ENCODE measurements at places on chromosomes 12 and 14.

GRCh38 chr14:55572578-55572977 lies 7.4 kb upstream of the KTN1 start:
- DNase-seq: no peak

DNA sequence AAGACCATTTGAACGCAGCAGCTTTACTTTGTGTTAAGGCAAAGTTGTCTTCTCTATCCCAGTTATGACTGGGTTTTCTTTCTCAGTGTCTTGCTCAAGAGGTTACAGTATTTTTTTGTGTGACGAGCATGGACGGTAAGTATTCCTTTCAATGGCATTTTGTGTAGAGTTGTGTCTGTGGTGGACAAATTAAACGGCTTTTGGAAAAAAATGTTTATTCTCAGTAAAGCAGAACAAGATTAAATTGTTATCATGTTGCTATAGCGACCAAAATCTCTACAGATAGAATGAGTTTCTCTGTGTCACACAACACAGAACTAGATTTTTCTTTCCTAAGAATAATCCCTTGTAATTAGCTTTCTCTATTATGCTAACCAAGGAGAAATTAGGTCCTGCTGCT lies 417.1 kb downstream of the AEBP2 start:
- no peak for DNase-seq

- no peak for DNase-seq
These were observed 33.2 kb downstream of the EGLN3 start for GRCh38 chr14:33917661-33918060.

- no peak for DNase-seq
These were observed 13.2 kb downstream of the EIF5 start for GRCh38 chr14:103347091-103347815.

DNA sequence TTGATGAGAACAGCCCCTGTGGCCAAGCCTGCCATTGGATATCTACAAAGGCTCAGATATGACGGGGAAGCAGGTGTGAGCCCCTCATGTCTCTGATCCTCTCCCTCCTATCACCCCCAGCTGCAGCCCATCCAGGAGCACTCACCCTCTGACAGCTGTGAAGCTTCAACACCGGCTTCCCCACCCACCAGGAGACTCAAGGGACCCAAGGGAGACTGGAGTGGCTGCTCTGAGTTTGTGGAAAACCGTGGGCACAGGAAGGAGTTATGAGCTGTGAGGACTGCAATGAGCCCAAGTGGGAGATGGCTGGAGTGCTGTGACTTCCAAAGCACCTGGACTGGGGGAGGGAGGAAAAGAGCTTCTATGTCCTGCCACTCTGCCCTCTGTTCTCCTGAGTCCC lies 7.9 kb downstream of the IFI27L2 start:
- no peak for DNase-seq

GRCh38 chr12:26556916-26557315 lies 276.1 kb downstream of the ITPR2 start:
- DNase-seq: no peak

GRCh38 chr12:7916936-7917335 lies 19.1 kb downstream of the SLC2A3 start:
- peak; percentile 51 for DNase-seq

GRCh38 chr14:69994002-69994401 lies 114.8 kb downstream of the SMOC1 start:
- no peak for DNase-seq

- no peak for DNase-seq
These were observed 99.6 kb downstream of the DYRK2 start for GRCh38 chr12:67747869-67748742.

GRCh38 chr12:45415393-45415817 lies 199.5 kb downstream of the ANO6 start:
- DNase-seq: no peak

GRCh38 chr12:80539029-80539428 lies 95.0 kb downstream of the PTPRQ start:
- no peak for DNase-seq

GRCh38 chr12:22374508-22374907 lies 40.0 kb upstream of the ST8SIA1 start:
- DNase-seq: no peak

DNA sequence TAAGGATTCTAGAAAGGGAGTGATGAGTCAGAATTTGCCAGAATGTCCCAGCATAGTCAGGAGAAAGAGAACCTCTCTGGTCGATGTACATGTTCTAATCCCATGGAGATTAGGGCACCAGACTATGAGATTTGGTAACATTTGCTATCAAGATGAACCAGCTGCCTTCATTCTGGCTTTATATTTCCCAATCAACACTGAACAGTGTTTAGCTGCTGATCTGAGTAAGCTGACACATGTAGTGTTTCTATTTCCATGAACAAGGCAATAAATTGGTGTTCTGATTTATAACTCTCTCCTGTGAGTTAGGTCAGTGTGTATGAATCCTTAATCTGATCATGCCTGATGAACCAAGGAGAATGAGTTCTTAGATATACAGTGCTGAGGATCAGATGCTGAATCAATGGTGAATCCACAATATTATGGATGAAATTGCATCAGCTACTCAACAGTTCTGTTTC lies 158.0 kb upstream of the AMIGO2 start:
- no peak for DNase-seq

DNA sequence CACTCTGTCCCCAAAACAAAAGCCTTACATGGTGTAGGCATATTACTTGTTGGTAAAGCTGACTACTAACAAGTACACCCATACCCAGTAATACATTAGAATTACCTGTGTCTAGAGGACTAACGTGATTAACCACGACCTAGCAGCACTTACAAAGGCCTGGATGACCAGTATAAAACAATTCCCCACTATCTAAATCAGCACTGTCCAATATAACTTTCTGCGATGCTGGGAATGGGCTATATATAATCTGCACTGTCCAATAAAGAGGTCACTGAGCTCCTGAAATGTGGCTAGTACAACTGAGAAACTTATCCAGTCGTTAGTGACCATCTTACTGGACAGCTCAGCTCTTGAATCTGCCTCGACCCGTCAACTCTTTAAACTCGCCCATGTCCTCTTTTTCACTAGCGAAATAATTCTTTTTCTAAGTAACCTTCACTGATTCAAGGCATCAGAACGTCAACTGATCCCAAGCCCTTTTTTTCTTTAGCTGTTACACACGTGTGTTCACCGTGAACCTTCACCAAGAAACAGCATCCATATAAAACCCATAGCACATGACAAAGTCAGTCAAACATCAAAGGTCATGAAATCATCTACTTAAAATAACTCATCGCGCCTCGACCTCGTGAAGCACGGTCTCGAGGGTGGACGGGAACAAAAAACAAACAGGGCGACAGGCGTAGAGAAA lies 905 bp upstream of the CIPC start:
- no peak for DNase-seq

GRCh38 chr12:56385873-56386272 lies 23.2 kb upstream of the APOF start:
- DNase-seq: no peak

DNA sequence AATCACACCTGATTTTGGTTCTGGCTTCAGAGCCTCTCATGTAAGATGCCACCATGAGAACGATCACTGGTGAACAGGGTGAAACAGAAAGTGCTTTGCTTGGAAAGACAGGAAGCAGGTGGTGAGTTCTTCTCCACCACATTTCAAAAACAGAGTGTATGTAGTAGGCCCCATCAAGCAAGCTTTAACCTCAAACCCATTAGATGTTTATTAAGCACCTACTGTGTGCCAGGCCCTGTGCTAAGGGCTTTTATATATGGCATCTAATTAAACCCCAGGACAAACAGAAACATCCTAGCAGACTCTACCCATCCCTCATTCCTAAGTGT lies 47.8 kb upstream of the MED13L start:
- no peak for DNase-seq

DNA sequence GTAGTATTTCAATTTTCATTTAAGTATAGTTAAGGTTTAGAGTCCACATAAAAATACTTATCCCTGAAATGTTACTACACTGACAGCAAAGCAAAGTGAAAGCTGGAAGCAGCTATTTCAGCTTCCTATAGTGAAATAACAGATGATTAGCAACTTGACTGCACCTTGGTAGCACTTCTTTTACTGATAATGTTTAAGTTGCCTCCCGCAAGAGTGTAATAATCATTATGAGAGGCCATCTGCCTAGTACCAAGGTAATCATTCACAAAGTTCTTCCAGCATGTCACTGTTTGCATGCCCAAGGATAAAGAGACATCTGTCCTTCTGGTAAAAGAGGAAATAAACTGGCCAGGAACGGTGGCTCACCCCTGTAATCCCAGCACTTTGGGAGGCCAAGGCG lies 69.8 kb downstream of the LIN7A start:
- no peak for DNase-seq

DNA sequence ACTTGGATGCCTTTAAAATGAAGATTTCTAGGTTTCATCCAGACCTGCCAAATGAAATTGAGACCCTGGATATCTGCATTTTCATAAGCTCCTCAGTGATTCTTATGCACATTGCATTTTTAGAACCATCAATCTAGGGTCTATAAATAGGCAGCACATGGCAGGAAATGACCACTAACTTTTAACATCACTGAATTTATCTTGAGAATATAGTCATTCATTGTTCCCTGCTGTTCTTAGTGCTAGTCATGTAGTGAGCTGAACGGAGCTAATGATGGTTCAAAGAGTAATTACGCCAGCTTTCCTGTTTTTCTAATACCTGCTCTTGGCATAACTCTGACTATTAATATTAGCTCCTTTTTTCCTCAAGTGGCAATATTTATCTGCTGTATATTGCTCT lies 91.6 kb downstream of the TPH2 start:
- no peak for DNase-seq

- no peak for DNase-seq
These were observed 255.1 kb upstream of the TMPO start for GRCh38 chr12:98260276-98260675.

DNA sequence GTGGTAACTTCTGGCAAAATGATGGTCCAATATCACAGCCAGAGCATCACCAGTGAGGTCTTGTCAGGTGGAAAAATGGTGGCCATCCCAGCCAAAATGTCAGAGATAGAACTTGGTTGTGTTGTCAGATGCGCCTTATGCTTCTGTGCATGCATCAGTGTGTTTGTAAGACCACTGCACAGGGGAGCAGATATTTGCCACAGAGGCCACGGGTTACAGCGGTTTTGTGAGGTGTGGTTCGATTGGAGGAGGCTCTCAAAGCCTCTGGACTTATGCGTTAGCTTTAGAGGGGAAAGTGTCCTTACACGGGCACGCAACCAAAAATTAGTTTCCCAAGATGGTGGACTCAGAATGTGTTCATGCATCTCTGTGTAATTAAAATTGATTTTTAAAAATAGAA lies 243.8 kb downstream of the ADGRD1 start:
- peak; percentile 3 for DNase-seq

Data from H7 (cell line).